GM23248 (cell line): ENCODE measurements at places on chromosomes 16 and 17. TPM values are rescaled to one million over a fixed set of nuclear protein-coding genes. Genes with fewer than 3 reads are reported as not detected.

TEDC2 gene
- 4.2 and 4.8 TPM in 2 replicates for polyA plus RNA-seq

DDX19B gene
- 33.0 and 33.2 TPM in 2 replicates for polyA plus RNA-seq

PRDM7 gene
- polyA plus RNA-seq: not detected in 2 replicates

ST6GALNAC2 gene
- polyA plus RNA-seq: 0.96 and 1.0 TPM in 2 replicates

TPSAB1 gene
- polyA plus RNA-seq: not detected in 2 replicates

STH gene
- not detected in 2 replicates for polyA plus RNA-seq
